ENCODE measurements at places on chromosomes 3 and 15.

DNA sequence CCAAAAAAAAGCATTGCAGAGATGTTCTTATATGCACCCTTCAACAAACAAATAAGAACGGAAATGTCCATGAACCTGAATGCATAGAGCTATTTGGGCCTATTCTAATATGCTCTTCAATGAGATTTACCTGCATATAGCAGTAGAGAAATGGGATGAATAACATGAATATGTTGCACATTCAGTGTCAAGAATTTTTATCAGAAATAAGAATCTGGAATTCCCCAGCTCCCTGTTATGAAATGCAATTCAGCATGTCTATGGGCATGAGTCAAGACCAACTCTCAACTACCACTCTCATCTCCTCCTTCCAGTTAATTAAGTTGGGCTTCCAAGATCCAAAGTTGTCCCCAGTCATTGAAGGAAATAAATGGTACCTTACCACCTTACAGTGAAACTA lies 133.7 kb upstream of the ALCAM start:
- no peak for DNase-seq

- DNase-seq, result no peak
These were observed 7.4 kb downstream of the STIMATE start for GRCh38 chr3:52889901-52890300.

DNA sequence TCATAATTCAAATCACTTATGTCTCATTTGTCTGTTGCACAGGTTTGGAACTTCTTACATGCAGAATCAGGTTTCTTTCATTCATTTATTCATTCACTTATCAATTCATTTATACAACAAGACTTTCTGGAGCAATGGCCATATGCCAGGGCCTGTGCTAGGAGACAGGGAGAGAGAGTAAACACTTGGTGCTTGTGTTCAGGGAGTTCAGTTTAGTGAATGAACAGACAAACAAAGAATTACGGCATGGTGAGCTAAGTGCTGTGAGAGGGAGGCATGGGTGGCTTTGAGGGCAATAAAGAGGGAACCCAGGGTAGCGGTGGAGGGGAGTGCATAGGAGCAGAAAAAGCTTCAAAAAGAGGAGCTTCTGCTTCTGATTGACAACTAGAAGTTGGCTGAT lies 8.5 kb upstream of the IREB2 start:
- DNase-seq, result no peak

DNA sequence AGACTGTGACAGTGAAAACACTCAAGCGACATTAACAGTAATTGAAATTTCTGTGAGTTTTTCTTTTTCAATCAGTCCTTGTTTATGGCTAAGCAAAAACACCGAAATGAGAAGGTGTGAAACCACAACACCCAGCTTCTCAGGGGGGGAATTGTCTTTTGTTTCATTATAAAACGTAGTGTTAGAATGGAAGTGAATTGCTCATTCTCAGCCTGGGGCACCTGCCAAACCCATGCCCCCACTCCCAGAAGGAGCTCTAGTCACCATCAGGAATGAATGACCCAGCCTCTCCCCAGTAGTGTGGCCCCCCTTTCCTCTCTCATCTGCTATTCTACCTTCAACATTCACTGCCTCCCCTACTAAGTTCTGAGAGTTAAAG lies 185.8 kb upstream of the CFAP20DC start:
- DNase-seq, result no peak

DNA sequence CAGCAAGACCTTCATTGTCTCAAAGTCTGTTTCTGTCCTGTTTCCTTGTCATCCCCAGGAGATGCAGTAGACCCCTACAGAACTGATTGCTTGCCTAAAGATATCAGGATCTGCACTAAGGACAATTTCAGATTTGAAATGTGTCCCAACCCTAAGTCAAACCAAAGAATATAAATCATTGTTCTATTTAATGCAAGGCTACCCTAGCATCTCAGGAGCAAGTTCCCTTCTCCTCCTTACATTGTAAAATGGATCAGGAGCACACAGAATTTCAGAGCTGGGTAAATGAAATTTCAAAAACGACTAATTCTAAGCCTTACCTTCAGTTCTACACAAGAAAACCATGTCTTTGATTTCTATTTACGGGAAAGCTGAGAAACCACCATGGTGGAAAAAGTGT lies 360.9 kb upstream of the KCNH8 start:
- DNase-seq, result no peak

- DNase-seq, result no peak
These were observed 156.6 kb upstream of the RGMA start for GRCh38 chr15:93245661-93246042.

GRCh38 chr3:109188741-109189140 lies 52.2 kb downstream of the C3orf85 start:
- DNase-seq, result no peak

DNA sequence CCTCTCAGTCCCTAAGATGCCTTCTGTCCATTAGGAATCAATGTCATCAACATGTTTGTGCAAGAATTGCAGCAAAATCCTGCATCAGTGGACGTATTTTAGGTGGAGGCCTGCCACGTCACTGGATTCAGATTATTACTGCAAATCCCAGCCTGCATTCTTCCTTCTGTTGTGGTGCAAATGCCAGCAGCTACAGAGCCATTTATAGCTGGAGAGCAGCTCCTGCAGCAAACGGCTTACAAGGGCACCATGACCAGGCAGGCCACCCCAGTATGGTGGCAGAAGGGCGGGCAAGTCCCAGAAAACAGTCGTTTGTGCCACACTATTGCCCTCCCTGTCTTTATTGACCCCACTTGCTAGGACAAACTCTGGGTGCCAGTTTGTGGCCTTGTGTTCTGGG lies 74.7 kb downstream of the SNRK start:
- no peak for DNase-seq

- no peak for DNase-seq
These were observed 20.6 kb upstream of the UBE2E1 start for GRCh38 chr3:23785097-23785645.

- DNase-seq, result no peak
These were observed 9.9 kb upstream of the SAMD7 start for GRCh38 chr3:169901453-169901852.

- DNase-seq, result no peak
These were observed 492.4 kb upstream of the FRG2C start for GRCh38 chr3:75171630-75172230.

GRCh38 chr15:101145362-101145761 lies 106.5 kb downstream of the CHSY1 start:
- DNase-seq, result no peak

DNA sequence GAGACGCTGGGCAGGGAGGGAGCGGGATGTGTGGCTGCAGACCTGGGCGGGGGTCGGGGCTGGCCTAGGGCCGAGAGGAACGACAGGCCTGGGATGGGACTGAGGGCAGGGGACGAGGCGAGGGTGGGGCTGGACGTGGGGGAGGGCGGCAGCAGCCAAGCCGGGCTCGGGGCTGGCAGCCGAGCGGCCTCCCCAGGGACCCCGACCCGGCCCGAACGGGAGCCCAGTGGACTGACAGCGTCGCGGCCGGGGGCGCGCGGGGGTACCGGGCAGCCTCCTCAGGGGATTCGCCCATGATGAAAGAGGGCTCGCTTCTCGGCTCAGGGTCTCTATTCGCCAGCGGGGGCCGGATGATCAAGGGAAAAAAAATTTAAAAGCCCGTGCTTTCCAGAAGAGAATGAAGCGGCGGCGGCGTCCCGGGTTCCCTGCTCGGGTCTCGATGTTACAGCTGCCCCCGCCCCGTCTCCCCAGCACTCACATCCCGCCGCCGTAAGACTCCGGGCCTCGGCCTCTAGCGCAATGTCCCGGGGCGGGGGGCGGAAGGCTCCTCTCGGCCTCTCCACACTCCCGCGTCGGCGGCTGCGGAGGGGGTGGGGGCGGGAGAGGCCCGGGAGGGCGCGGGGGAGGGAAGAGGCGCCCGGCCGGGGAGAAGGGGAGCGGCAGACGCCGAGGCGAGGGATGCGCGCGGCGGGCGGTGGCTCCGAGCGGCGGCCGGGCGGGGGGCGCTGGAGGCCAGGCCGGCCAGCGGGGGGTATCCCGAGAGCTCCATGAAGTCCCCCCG lies 4.3 kb downstream of the PTH1R start:
- DNase-seq, result peak; percentile 19

GRCh38 chr3:150225986-150226385 lies 182.1 kb upstream of the TSC22D2 start:
- no peak for DNase-seq

DNA sequence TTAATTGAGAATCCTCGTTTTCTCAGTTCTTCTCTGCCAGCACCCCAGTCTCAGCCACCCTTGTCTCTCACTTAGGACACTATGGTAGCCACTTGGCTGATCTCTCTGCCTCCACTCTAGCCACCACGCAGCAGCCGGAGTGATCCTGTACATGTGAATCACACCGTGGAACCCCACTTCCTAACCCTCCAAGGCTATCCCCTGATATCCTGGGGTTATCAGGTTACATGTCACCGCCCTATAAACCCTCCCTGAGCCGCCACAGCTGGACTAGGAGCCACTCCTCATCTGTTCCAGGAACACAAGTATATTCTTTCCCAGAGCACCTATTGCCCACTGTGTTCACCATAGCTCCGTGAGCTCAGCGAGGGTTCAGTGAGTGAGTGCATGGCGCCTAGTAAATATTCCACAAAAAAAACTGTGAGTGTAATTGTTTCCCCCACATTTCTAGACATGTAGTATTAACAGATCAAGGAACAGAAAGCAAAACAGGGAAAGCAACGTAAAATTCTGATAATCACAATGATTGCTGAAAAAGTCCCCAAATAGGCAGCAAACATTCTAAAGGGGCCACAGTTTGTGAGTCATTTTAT lies 661 bp upstream of the PARP14 start:
- no peak for DNase-seq

DNA sequence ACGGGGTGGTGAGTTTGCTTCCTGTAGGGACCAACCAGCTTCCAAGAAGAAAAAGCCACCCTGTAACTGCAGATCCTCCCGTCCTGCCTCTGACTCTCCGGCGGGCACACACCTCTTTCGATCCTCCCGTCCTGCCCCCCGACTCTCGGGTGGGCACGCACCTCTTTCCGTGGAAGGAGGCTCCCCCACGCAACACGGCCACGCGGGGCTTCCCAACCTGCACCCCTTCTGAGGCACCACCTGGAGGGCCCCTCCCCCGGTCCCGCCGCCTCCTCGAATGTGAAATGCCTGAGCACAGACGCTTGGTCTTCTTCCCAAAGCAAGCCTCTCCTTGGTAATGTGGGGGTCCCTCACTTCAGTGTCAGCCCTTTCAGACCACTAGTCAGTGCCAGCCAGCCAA lies 7.3 kb downstream of the ADAMTS17 start:
- DNase-seq, result no peak

DNA sequence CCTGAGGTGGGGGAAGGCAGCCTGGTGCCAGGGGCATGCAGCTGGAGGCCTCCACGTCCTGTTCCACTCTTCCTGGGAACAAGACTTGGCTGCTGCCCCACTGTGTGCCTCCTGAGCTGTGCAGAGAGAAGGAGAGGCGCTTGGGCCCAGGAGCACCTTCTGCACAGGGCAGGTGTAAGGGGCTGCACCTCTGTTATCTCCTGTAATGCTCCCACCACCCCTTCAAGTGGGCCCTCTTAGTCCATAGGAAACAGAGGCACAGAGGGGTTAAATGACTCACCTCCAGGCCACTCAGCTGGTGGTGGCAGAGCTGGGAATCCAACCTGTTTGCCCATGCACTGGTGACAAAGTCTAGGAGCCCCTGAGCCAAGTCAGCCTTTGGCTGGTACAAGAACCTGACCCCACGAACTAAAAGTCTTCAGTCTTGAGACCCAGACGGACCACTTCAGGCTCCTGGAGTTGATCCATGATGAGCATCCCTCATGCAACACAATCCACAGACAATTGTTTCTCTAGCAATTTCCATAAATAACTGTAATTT lies 93.2 kb downstream of the IQSEC1 start:
- no peak for DNase-seq

DNA sequence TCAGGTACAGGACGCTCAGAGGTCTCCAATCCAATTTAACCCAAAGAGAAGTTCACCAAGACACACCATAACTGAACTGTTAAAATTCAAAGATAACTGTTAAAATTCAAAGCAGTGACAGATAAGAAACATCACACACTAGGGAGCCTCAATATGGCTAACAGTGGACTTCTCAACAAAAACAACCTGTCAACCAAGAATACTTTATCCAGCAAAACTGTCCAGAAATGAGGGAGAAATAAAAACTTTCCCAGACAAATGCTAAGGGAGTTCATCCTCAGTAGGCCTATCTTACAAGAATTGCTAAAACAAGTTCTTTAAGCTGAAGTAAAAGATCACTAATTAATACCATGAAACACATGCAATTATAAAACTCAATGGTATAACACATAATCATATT lies 36.3 kb upstream of the MYLK start:
- DNase-seq, result no peak

GRCh38 chr3:33426068-33426467 lies 14.1 kb downstream of the UBP1 start:
- no peak for DNase-seq

Measured in stimulated activated CD4-positive, alpha-beta T cell treated with anti-CD3 and anti-CD28 coated beads, Interleukin-4, amount 100 ng/mL, for 4 hours (primary cell).